ENCODE measurements at places on chromosomes 2 and 18.

DNA sequence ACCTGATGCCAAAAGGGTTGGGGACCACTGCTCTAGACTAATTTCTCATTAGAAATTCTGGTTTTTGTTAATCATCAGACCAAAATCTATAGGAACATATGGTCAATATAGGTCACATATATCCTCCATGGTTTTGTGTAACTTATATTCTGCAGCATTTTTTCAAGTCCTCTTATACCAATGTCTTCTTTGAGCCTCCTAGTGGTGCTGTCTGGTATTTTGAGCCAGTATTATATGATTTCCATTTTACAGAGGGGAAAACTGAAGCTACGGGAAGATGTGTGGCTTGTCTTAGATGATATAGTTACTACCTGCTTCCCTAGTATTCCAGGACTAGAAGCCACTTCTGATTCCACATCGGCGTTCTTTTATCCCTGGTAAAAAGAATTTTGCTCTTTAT lies 13.8 kb downstream of the MAPK4 start:
- no peak for DNase-seq

GRCh38 chr18:5825663-5826062 lies 69.7 kb downstream of the TMEM200C start:
- DNase-seq, result no peak

DNA sequence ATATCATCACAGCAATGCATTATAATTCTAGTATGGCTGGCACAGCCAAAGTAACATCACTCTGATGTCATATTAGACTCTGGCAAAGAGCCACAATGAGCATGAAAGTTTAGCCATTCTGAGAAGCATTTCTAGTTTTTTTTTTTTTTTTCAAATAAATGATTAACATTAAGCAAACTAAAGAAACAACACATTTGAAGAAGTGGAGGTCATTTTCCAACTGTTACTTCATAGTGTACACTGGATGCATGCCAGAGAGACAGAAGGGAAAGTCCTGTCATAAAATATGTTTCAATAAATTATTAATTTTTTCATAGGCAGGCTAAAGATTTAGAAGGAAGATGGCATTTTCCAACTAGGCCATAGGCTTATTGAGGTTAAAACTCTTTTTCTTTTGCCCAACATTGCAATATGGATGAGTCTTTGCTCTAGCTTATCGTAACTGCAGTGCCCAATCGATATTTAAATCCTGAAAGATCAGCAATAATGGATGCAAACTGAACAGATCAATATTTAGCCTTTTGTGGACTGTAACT lies 1630.4 kb upstream of the ACVR2A start:
- DNase-seq, result no peak

DNA sequence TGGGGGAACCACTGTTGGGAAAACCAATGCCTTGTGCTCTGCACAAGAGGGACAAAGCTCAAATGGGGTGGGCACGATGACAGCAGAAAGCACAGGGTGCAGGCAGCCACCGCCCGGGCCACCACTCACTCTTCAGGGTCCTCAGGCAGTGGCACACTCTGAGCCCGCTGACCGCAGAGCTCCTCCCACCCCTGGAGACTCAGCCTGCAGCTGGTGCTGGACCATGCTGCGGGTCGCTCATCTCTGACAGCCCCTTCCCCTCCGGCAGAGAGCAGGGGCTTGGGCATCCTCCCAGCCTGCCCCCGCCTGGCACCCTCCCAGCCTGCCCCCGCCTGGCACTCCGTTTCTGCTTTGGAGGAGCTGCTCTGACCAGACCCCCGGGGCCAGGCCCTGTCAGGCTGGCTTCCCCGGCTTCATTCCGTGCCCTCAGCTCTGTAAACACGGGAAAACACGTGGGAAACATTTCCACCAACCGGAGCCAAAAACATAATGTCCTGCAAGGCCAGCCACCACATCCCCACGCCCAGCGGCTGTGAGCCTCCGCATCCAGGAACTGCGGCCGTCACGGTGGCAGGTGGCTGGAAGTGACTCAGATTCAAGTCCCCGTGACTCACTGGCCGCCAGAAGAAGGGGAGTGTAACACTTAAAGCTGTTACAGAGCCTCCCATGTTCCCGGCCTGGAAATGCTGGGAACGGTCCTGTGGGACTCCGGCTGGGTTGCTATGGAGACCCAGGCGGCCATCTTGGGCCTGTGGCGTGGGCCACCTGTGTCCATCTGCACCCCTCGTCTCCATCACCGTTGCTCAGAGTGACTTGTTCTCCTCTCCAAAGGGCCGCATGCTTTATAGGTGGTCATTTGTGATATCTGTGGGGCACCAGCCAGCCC lies 6.8 kb upstream of the SNED1 start:
- DNase-seq, result no peak

- DNase-seq, result no peak
Measured at GRCh38 chr2:183359867-183360266, 235.6 kb downstream of the NUP35 start.

Data from stimulated activated naive CD4-positive, alpha-beta T cell (primary cell).